Caco-2 (cell line): ENCODE measurements at places on chromosomes 2 and 18. TPM values are rescaled to one million over a fixed set of nuclear protein-coding genes. Genes with fewer than 3 reads are reported as not detected.

DNA sequence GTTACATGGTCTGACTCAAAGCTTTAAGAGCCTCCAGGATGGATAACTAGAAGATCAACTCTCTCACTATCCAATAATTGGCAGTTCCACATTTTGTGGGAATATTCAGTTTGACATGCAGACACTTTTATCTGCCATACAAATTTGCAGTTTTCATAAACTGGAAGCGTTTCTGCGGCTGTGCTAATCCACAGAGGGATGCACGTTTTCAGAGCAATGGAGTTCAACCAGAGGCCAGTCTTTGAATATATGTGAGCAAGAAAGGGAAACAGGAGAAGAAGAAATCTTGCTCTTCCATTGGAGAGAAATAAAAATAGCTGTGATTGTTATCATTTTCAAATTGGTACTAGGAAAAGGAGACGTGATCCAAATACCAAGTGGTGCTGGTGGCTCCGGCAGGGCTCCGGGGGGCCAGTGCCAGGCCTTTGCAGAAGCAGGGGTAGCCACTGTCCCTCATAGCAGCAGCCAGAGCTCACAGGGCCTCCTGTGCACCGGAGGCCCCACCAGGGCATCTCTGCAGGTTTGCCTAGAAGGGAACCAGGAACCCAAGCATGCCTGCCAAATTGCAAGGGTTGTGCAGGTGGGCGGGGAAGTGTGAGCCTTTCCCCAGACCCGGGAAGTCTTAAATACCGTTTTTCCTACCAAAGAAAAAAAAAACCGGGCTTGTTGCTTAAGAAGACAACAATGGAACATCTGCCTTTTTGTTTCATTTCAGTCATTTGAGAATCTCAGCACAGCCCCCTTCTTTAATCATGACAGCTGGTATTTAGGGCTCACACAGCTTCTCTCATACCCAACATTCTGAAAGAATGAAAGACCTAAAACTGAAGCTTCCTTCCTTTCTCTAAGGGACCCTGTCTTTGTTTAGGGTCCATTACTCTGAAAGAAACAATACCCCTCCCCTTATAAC lies 791.1 kb upstream of the SOX11 start:
- no peaks in the 10 kb centered on the region for H3K4me1 ChIP-seq
- no peak overlapping the region for H3K27ac ChIP-seq
- no peaks in the 10 kb centered on the region for H3K27me3 ChIP-seq

- no peak overlapping the region for H3K4me3 ChIP-seq
- H3K4me1 ChIP-seq, result no peaks in the 10 kb centered on the region
- H3K36me3 ChIP-seq, result no peaks in the 10 kb centered on the region
Measured at GRCh38 chr2:40254611-40255010, 197.3 kb downstream of the SLC8A1 start.

Gene ALPP
- 4.9 and 5.8 TPM in 2 replicates for total RNA-seq

DNA sequence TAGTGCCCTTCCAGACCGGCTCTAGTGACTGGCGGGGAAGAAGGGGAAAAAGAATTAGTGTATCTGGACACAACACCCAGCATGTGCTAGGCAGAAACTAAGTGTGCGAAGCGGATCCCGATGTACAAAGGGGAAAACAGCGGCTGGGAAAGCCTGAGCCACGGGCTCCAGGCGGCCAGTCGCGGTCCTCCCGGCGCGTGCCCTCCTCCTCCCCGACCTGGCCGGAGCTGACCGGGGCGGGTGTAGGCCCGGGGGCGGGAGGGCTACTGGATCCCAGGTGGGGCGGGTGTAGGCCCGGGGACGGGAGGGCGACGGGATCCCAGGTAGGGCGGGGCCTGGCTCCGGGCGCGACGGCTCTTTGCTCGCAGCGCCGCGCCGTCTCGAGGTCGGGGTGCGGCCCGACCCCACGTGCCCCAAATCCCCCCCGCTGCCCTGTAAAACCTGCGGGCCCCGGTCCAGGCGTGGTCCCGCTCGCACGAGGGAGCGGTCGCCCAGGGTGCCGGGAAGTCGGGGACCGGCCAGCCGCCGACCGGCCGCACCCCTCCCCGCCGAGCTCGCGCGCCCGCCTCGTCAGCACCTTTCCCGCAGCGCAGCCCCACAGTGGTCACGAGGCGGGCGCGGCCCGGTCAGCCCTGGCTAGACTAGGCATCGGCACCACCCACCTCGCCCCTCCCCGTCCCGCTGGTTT lies 48.8 kb downstream of the C2orf42 start:
- peak overlapping the region; percentile 64 for H3K4me3 ChIP-seq
- H3K27ac ChIP-seq, result peak overlapping the region; percentile 99
- no peaks in the 10 kb centered on the region for H3K36me3 ChIP-seq
- no peaks in the 10 kb centered on the region for H3K27me3 ChIP-seq

Gene REG3G
- total RNA-seq, result not detected in 2 replicates

- no peak overlapping the region for H3K4me3 ChIP-seq
- no peaks in the 10 kb centered on the region for H3K27me3 ChIP-seq
- H3K27ac ChIP-seq, result no peak overlapping the region
- no peak for DNase-seq
- H3K4me1 ChIP-seq, result no peaks in the 10 kb centered on the region
- no peaks in the 10 kb centered on the region for H3K36me3 ChIP-seq
Measured at GRCh38 chr2:107393516-107393915, 433.2 kb upstream of the RGPD4 start.

DNA sequence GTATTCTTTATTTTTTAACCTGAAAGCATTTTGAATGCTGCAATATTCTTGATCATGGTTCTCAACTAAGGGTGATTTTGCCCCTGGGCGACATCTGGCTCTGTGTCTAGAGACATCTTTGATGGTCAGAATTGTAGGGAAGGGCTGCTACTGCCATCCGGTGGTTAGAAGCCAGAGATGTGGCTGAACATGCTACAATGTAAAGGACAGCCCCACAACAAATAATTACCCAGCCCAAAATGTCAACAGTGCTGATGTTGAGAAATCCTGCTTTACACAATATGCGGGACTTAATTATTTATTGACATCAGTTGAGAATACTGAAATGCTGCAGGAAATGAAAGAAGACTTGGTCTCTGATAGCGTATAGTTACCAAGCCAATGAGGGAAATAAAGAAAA lies 37.5 kb upstream of the SERPINB2 start:
- peak; percentile 31 for DNase-seq
- no peaks in the 10 kb centered on the region for H3K36me3 ChIP-seq
- no peak overlapping the region for H3K4me3 ChIP-seq
- H3K4me1 ChIP-seq, result no peaks in the 10 kb centered on the region
- no peak overlapping the region for H3K27ac ChIP-seq
- no peaks in the 10 kb centered on the region for H3K27me3 ChIP-seq

DNA sequence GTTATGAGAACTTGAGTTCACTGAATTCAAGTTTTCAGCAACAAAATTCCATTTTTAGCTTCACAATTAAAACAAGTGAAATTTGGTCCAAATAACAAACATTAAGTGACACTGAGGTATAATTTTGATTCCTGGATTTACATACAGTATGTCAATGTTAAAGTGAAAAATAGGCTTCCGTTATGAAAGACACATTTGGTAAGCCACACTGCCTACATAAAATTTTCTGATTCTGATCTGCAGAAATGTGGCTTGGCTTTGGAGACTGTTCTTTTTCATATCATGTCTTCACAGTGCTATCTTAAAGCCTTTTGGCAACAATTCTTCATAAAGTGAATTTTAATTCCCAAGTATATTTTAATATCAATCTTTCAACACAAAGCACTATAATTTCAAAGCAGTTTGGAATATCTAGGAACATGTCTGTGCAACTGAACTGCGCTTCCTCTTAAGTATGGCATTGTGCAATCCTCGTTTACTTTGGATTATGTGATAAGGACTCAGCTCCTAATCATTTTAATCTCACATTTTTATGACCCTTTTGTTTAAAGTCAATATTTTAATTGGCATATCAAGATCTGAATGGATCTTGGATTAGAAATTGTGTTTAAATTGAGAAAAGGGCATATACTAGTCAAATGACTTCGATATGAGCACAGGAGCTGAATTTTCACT lies 60.0 kb downstream of the RBMS1 start:
- no peaks in the 10 kb centered on the region for H3K27me3 ChIP-seq
- H3K36me3 ChIP-seq, result peaks cover 2% of the 10 kb centered on the region; the same call in 1 of the 2 replicates
- H3K4me3 ChIP-seq, result no peak overlapping the region

DNA sequence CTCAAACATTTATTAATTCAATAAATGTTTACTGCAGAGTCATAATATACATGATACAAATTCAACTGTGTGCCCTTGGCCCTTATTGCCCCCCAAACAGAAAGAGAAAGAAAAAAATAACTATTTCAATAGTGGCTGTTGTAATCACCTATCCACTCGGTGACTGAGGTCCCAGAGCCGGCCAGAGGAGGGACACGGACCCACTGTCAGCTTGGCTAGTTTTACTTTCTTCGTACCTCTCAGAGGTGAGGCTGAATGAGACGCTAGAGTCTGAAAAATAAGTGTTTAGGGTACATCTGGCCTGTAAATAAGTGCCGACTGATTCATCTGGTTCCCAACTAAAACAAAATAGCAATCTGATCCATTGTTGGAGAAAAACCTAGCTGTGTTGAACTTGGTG lies 31.3 kb upstream of the FZD7 start:
- no peaks in the 10 kb centered on the region for H3K27me3 ChIP-seq
- peak; percentile 27 for DNase-seq
- H3K27ac ChIP-seq, result no peak overlapping the region
- H3K36me3 ChIP-seq, result no peaks in the 10 kb centered on the region
- no peak overlapping the region for H3K4me3 ChIP-seq

Gene ITPRIPL1
- 1.9 and 3.1 TPM in 2 replicates for total RNA-seq

Gene CXCR4
- total RNA-seq, result 1.00 and 1.4 TPM in 2 replicates

GRCh38 chr18:45562567-45563479 lies 52.5 kb upstream of the SLC14A2 start:
- H3K27ac ChIP-seq, result no peak overlapping the region
- 0 out of 2 replicates have a peak, but pooled peaks cover 5% of the 10 kb centered on the region for H3K4me1 ChIP-seq
- H3K4me3 ChIP-seq, result no peak overlapping the region
- H3K36me3 ChIP-seq, result no peaks in the 10 kb centered on the region
- no peak for DNase-seq
- no peaks in the 10 kb centered on the region for H3K27me3 ChIP-seq

DNA sequence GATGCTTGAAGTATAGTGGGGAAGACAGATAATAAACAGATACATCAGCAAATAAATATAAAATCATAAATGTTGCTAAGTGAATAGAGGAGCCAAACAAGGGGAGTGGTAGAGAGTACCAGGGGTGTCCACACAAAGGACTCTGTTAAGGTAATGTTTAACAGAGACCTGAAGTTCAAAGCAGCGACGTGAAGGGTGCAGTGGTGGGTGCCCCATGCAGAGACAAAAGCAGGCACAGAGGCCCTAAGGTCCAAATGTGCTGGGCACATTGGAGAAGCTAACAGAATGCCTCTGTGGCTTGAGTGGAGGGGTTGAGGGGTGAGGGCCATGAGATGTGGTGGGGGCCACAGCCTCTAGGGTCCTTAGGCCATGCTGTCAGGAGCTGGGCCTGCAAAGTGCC lies 109.1 kb downstream of the POLE4 start:
- H3K4me3 ChIP-seq, result no peak overlapping the region
- H3K36me3 ChIP-seq, result no peaks in the 10 kb centered on the region
- H3K4me1 ChIP-seq, result no peaks in the 10 kb centered on the region
- no peak for DNase-seq

Gene CSRNP3
- 1.2 and 1.3 TPM in 2 replicates for total RNA-seq

- H3K27me3 ChIP-seq, result no peaks in the 10 kb centered on the region
- no peak overlapping the region for H3K4me3 ChIP-seq
- DNase-seq, result no peak
- H3K4me1 ChIP-seq, result no peaks in the 10 kb centered on the region
- H3K36me3 ChIP-seq, result no peaks in the 10 kb centered on the region
Measured at GRCh38 chr18:34694591-34695165, 15.4 kb upstream of the DTNA start.

- peak overlapping the region; percentile 55 for H3K4me3 ChIP-seq
- no peak for DNase-seq
- H3K27ac ChIP-seq, result no peak overlapping the region
- H3K27me3 ChIP-seq, result no peaks in the 10 kb centered on the region
- no peaks in the 10 kb centered on the region for H3K4me1 ChIP-seq
Measured at GRCh38 chr18:48953104-48953706, 2.4 kb upstream of the SMAD7 start.

GRCh38 chr2:127027715-127028114 lies 79.2 kb downstream of the BIN1 start:
- DNase-seq, result no peak
- H3K4me3 ChIP-seq, result no peak overlapping the region
- H3K27ac ChIP-seq, result no peak overlapping the region

GRCh38 chr2:80365762-80366161 lies 61.2 kb upstream of the LRRTM1 start:
- H3K27me3 ChIP-seq, result no peaks in the 10 kb centered on the region
- no peaks in the 10 kb centered on the region for H3K36me3 ChIP-seq
- H3K4me1 ChIP-seq, result no peaks in the 10 kb centered on the region
- no peak overlapping the region for H3K27ac ChIP-seq

- no peaks in the 10 kb centered on the region for H3K4me1 ChIP-seq
- no peaks in the 10 kb centered on the region for H3K27me3 ChIP-seq
- H3K36me3 ChIP-seq, result no peaks in the 10 kb centered on the region
Measured at GRCh38 chr2:197673106-197673505, 2.3 kb downstream of the RFTN2 start.

DNA sequence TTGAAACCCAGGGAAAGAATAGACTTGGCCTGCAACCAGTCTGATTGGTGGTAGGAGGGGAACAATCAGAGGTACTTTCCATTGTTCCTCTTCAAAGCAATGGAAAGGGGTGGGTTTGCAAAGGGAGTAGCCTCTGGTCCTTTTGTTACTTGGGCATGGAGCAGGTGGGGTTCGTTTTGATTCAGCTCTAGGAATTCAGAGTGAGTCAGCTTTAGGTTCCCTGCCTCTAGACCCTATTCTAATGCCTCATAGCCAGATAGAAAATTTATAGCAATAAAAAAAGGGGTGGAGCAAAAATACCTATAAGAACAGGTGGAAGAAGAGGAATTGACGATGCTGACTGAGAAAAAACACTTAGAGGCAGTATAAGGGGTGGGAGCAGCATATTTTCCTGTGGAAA lies 636.4 kb downstream of the PLCL1 start:
- no peaks in the 10 kb centered on the region for H3K36me3 ChIP-seq
- no peak overlapping the region for H3K27ac ChIP-seq
- H3K4me3 ChIP-seq, result no peak overlapping the region
- no peak for DNase-seq
- H3K4me1 ChIP-seq, result no peaks in the 10 kb centered on the region

- no peak for DNase-seq
- H3K4me1 ChIP-seq, result no peaks in the 10 kb centered on the region; the same call in 1 of the 2 replicates
- no peak overlapping the region for H3K4me3 ChIP-seq
- no peaks in the 10 kb centered on the region for H3K27me3 ChIP-seq
- no peaks in the 10 kb centered on the region for H3K36me3 ChIP-seq
Measured at GRCh38 chr2:112165296-112165695, 27.1 kb downstream of the FBLN7 start.

DNA sequence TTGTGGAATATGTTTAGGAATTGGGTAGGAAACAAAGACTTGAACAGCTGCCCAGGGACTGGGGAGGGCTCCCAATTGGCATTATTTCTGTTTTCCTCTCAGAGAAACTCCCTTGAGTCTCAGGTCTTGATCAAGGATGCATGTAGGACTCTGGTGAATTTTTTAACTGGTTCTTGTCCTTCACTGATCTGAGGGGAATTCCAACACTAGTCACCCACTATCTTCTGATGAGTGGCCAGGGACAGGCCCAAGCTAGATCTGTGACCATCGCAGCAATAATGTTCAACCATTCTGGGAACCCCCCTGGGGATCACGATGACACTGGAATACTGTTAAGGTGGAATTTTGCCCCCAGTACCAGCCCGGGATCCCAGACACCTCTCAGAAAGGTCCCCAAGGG lies 132.0 kb downstream of the SH3BP4 start:
- no peaks in the 10 kb centered on the region for H3K4me1 ChIP-seq
- H3K27me3 ChIP-seq, result no peaks in the 10 kb centered on the region
- H3K4me3 ChIP-seq, result no peak overlapping the region
- no peaks in the 10 kb centered on the region for H3K36me3 ChIP-seq
- no peak for DNase-seq
- H3K27ac ChIP-seq, result no peak overlapping the region
